ENCODE measurements at places on chromosomes 4 and X. TPM values are rescaled to one million over a fixed set of nuclear protein-coding genes. Genes with fewer than 3 reads are reported as not detected.
A peak's percentile ranks its signal among the peaks of the same experiment; 100 is the strongest.

DNA sequence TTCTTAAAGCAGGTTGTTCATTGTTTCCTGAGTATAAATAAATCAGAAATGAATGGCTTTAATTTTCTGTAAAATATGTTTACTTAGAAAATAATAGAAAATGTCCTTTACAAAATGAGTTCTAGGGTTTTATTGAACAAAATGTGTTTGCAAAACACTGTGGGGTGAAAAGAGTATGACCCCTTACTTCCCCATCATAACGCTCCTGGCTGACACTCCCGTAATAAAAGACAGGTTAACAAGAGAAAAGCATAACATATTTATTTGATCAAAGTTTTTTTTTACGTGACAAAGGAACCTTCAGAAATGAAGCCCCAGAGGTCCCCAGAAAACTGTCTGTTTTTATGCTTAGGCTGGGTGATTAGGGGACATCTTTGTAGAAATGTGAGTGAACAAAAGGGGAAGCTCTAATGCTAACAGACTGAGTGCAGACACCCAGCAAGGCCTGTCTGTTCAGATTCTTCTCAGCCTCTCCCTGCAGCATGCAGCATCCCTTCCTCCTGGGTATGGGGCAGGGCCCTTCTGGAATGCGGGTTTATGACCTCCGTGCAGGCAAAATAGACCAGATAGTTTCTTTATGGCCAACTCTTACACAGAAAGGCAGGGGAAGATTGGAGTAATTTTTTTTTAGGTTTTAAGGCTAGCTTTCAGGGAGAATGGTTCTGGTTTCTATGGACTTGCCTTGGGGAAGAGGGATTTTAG lies 26.1 kb downstream of the ZFP42 start:
- no peak for DNase-seq

GRCh38 chr4:128221586-128221985 lies 66.0 kb downstream of the PGRMC2 start:
- DNase-seq: no peak

DNA sequence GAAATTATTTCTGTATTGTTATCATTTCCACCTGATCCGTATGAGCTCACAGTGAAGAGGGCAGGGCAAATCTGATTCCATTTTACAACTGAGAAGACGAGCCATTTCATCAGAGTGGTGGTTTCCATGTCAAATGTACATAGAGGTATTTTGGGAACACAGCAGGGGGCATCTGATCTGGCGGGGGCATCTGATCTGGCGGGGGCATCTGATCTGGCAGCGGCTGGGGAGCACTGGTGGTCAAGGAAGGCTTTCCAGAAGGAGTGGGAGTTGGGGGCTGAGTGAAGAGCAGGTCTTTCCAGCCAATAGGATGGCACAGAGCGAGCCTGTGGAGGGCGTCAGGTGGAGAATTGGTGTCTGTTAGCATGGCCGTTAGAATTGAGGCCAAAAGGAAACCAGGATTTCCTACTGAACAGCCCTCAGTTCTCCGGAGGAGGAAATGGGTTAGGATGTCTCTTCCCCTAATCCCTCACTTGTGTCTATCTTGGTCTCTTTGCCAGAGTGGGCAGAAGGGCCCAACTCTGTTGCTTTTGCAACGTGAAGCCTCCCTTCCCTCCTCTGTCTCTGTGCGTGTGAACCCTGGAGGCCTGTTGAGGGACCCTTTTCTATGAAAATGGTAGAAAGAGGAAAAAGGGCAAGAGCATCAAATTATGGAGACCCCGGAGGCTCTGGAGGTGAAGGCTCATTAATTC lies 41.3 kb downstream of the RHOH start:
- DNase-seq: no peak

DNA sequence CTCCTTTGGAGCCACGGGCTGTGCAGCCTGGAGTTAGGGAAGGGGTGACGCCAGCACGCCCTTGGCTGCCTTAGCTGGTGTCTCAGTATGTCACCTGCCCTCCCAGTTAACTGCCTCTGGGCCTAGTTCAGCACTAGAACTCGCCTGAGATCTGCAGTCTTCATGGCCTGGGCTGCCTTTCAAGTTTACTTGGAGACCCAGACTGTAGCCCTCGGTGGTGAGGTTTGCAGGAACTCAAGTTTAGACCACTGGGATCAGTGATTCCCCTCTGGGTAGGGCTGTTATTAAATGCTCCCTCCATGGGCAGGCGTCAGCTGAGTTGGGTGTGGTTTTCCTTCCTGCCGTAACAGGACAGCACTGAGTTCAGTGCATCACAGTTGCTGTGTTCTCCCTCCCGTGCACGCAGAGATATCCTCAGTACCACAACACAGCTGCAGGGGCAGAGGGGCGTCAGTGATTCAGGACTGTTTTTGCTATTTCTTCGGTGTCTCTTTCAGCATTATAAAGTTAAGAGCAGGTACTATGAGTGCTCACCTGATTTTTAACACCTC lies 30.5 kb downstream of the PLAC8 start:
- peak; percentile 21 for DNase-seq

DNA sequence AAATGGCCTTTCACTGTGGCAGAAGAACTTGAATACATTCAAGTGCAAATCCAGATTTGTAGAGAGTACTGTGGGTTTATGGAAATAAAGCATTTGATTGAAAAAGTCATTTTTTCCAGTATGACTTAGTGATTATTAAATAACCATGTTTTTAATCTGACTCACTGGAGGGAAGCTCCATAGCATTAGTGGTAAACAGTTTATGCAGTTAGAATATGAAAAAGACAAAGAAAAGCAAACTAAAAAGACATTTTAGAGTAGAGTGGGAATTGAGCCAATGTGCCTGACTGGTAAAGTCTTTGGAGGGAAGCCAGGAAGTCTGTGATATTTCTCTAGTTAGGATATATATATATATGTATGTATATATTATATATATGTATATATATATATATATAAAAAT lies 53.4 kb downstream of the FAT4 start:
- peak; percentile 84 for DNase-seq

DNA sequence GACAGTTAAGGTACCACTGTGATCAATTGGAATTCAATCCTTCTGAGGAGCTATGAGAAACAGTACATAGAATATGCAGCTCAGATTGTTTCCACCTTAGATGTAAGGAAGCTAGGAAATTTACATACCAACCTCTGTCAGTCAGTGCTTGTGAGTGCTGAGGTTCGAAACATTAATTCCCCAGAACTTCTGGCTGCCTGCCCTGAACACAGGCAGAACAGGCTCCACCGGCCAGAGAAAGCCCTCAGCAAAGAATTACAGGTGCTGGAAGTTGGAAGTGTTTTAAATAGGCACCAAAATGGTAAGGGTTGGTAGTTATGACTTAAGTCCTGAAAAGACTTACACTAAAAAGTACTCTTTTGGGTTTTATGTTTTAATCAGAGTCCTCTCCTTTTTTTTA lies 651.8 kb downstream of the C4orf33 start:
- no peak for DNase-seq

DNA sequence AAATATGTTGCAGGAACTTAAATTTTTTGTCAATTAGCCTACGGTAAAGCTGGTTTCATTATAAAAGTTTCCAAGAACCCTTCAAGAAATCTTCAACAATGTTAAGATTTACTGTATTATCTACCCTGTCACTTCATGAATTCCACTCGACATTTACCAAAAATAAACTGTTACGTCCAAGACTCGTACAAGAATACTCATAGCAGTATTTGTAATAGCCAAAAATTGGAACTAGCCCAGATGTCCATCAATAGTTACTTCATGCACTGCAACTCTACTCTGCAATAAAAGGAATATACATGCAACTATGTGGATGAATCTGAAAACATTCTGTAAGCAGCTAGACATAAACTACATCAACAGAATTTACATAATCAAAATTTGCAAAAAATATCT lies 13.4 kb downstream of the RBMX start:
- DNase-seq: no peak

CNKSR2 gene
- polyA plus RNA-seq: not detected

XAGE1B gene
- not detected for polyA plus RNA-seq

MAGEA10 gene
- polyA plus RNA-seq: not detected

REPS2 gene
- 0.91 TPM for polyA plus RNA-seq

PLAC8 gene
- 4.1 TPM for polyA plus RNA-seq

MAGEB18 gene
- polyA plus RNA-seq: not detected

CENPE gene
- 1.3 TPM for polyA plus RNA-seq

VEGFD gene
- polyA plus RNA-seq: 0.40 TPM

RS1 gene
- polyA plus RNA-seq: not detected

Data from endothelial cell of umbilical vein (primary cell).